ENCODE measurements at places on chromosomes 3 and 15.

DNA sequence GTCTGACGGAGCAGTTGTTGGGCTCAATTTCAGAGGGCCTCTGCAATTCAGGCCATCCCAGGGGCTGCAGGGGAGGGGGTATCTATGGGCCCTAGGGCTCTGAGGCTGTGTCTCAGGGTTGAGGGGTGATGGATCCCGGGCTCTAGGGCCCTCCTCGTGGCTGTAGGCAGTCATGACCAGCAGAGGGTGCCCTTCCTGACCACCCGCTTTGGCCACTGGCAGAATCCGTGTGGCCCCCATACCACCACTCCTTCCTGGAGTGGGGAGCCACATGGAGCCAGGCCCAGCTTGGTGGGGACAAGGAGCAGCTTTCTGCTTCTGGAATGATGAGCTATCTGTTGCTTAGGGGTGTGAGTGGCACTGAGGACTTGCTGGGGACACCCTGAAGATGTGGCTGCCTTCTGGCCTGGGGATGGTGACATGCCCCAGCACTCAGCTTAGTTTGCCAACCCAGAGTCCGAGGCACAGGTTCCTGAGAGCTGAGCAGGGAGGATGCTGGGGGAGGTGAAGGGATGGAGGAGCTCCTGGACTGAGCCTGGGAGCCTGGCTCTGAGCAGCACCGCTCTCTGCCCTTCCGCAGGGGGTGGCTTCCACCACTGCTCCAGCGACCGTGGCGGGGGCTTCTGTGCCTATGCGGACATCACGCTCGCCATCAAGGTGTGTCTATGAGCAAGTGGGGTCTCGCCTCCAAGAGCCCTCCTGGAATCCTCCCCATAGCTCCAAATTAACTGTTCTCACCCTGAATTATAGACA lies 20.2 kb downstream of the HDAC11 start:
- DNase-seq, result no peak

- DNase-seq, result peak; percentile 33
Measured at GRCh38 chr3:51942603-51943450, 664 bp downstream of the PARP3 start.

DNA sequence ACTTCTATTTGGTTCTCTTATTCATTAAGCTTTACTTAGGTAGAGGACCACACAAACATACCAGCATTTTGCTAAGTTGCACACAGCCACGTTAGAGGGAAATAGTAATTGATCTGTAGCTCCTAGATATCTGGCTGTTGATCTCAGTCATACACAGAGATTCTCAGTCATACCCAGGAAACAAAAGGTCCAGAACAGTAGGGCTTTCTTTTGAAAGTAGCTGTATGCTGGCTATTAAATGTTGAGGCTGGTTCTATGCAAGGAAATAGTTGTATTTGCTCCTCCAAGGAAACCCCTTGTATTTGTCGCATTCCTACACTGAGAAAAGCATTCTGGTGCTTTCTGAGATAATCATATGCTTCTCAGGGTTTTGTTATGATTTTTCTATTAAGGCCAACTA lies 523.8 kb downstream of the SOX2 start:
- DNase-seq, result no peak

DNA sequence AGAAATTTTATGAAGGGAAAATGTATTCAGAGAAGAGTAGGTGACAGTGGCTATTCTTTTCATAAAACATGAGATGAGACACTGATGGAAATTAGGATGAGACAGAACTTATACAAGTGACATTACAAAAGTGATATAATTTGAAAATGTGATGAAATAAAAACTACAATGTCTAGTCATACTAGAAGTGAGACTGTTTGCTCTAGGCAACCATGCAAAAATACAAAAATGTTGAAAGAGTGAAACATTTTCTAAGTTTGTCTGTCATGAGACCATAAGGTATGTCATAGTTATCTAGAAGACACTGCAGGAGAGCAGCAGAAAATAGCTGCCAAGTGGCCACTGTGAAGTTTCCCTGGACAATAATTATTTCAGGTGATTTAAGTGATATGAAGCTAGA lies 459.5 kb downstream of the DIPK2A start:
- no peak for DNase-seq

DNA sequence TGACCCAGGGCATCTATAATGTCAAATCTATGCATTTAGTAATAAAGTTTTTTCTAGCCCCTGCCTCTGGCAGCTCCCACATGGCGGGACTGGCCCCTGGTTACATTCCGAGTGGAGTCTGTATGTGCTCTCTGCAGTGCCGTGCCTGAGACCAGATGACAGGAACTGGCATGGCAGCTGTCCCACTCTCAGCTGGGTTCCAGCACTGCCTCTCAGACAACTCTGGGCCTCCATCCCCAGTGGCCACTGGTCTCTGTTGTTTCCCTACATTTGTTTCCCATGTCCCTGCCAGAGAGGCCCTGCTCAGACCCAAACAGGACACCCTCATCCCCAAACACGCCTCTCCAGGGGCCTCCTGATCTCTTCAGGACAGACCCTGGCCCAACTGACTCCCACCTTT lies 109.3 kb downstream of the OCA2 start:
- DNase-seq, result no peak

DNA sequence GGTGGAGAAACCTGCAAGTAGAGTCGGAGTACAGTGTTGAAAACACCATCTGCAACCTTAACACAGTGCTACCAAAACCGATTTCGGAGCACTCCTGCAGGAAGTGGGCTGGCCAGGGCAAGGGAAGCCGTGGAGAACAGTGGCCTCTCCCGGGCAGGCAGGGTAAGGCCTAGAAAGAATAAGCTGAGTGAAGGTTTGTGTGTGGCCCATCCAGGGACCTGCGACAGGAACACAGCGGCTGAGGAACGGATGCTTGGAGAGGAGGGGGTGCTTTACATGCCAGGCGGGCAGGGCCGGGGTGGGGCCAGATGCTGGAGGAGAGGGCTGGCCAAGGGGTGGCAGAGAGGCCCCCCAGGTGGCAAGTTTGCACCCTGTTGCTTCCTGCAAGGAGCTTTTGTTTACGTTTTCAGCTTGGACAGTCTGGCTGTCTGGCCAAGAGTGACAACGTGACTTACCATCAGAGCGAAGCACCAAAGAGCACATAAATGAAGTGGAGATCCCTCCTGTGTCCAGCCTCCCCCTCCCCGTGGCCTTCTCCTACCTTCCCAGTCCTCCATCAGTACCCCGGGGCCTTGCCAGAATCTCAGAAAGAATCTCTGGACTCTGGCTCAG lies 156.5 kb downstream of the PGPEP1L start:
- DNase-seq, result peak; percentile 20

DNA sequence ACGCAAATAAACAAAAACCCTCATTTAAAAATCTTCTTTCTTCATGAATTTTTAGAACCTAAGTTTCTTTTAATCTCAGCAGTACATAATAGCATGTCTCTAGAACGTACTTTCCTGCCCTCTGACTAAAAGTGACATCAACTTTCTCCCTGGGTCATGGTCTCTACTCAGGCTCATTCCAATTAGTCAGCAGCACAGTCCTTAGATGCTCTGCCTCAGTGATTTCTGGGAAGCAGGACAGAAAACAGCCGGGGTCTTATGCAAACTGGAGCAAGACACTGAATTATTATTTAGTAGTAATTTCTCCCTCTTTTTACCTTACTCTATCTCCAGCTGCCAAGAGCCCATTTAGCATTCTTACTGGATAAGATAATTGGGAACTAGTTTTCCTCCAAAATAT lies 365.2 kb downstream of the TUSC7 start:
- DNase-seq, result no peak

GRCh38 chr15:52011711-52012144 lies 7.3 kb upstream of the MAPK6 start:
- DNase-seq, result no peak

- no peak for DNase-seq
Measured at GRCh38 chr15:85727068-85727467, 67.7 kb downstream of the KLHL25 start.

GRCh38 chr3:38039899-38040261 lies 872 bp downstream of the DLEC1 start:
- peak; percentile 30 for DNase-seq

- DNase-seq, result no peak
Measured at GRCh38 chr15:68045289-68046265, 8.5 kb upstream of the PIAS1 start.

GRCh38 chr15:57505056-57505715 lies 86.5 kb upstream of the MYZAP start:
- DNase-seq, result no peak

- DNase-seq, result peak; percentile 76
Measured at GRCh38 chr3:50260027-50260941, 8.7 kb upstream of the SEMA3B start.

DNA sequence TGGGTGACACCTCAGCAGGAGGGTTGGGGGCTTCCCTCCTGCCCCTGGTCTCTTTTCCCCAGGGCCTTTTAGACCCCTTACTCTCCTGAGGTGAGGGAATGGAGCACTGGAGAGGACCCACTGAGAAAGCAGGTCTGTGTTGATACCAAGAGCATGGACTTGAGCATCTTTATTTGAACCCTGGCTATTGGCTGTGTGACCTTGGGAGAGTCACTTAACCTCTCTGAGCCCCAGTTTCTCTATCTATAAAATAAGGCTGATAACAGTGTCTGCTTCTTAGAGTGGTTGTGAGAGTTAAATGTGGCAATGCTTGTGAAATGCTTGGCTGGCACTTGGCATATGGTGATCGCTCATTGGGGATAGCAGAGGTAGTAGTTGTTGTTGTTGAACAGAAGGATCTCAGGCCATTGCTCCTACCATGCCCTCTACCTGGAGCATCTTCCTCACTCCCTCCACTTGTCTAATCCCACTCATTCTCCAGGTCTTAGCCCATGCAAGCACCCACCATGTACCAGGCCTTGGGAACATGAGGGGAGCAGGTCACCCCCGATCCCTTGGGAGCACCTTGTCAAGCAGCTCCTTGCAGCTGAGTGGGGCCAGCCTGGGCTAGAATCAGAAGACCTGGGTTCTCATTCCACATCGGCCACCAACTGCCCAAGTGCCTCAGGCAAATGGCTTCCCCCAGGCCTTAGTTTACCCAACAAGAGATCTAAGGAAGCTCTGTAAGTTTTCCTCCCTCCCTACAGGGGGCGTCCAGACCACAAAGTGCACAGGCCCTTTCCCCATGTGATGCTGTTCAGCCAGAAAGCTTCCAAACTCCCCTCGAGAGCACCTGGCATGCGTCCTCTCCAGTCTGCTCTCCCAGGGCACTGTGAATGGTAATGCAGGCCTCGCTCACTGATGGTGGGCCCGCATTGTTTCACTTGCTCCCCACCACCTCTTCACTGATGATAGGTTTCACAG lies 96.7 kb downstream of the LSM3 start:
- DNase-seq, result no peak

DNA sequence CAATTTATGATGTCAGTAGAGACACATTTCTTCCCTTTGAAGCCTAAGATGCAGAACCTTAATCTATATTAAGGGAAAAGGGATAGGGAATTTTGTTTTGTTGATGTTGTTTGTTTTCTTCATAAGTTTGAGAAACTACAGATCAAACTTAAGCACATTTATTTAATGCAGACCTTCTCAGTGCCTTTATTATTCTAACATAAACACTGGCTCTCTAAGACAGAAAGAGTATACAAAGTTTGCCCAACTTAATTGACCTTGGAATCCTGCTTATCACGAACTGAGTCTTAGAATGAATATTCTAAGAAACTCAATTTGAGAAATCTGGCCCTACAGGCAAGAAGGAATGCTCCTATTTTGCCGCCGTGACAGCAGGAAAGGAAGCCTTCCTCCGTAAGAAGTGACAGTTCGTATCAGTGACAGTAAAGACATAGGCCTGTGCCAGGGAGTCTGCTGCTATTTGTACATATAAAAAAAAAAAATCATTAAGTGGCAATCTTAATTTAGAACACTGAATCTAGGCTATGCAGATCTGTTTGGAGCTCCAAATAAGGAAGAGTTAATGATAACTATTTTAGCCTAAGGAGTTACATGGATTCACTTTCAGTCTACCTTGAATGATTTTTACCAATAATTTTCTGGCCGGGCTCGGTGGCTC lies 8.8 kb upstream of the IMPG2 start:
- DNase-seq, result no peak

DNA sequence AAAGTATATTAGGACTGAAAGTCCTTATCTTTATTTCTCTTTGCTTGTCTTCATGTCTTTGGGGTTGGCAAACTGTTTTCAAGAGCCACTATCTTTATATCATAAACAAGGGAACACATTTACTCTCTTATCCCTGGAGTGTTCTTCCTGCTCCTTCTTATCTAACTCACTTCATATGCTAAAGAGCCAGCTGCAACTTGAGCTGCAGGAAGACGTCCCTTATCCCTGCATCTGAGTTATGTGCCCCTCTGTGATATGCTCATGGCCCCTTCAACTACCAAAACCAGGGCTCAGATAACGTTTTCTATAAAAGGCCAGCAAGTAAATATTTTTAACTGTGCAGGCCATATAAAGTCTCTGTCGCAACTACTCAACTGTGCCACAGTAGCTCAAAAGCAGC lies 137.0 kb upstream of the CRBN start:
- no peak for DNase-seq

- DNase-seq, result no peak
Measured at GRCh38 chr3:112508261-112508660, 9.0 kb upstream of the BTLA start.

DNA sequence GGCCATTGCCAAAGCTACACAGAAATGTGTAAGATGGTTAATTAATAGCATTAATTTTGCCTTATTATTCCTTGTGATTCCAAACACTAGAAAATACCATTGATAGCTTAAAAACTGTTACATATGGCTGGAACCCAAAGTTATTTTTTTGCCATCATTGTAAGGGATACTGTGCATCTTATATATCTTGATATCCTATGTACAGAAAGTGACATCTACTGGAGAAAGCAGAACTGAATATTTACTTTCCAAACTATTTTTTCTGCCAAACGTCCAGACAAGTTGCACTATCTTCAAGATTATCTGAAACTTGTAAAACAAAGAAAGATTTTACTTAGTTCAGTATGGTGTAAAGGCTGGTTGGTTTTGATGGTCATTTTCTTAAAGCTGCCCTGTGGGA lies 33.3 kb upstream of the MEIS2 start:
- no peak for DNase-seq

GRCh38 chr15:91192285-91192684 lies 92.2 kb downstream of the SV2B start:
- no peak for DNase-seq

GRCh38 chr15:32091505-32092380 lies 61.4 kb downstream of the CHRNA7 start:
- no peak for DNase-seq

DNA sequence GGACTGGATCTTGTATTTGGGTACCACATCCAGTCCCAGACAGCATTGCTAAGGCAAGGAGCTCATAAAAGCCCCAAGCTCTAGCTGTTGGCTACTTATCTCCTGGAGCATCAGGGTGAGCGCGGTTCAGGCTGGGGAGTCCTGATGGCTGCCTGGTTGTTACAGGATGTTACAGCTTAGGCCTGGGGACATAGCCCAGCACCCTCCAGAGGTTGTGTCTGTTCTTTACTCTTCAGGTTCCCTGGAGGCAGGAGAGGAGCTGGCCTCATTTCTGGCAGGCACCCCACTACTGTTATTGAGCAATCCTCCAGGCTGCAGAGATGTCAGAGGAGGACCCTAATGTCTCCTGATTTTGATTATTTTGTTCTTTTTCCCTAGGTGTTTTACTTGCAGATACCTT lies 26.6 kb downstream of the APBA2 start:
- DNase-seq, result no peak

GRCh38 chr3:4801892-4802291 lies 177.3 kb upstream of the BHLHE40 start:
- no peak for DNase-seq

GRCh38 chr3:160677459-160677881 lies 510 bp downstream of the ARL14 start:
- no peak for DNase-seq

- no peak for DNase-seq
Measured at GRCh38 chr15:59501597-59501996, 63.6 kb downstream of the FAM81A start.

Measured in stimulated activated naive CD4-positive, alpha-beta T cell (primary cell).